Endodermal cell (in vitro differentiated cells): ENCODE measurements at places on chromosomes 1 and 21. TPM values are rescaled to one million over a fixed set of nuclear protein-coding genes. Genes with fewer than 3 reads are reported as not detected.

PRAMEF12 gene
- total RNA-seq: not detected in 2 replicates

GJA9 gene
- not detected in 3 replicates for total RNA-seq

TTF2 gene
- 32.9 to 76.8 TPM (median 70.9 TPM) in 3 replicates for total RNA-seq

S100A14 gene
- 112 to 146 TPM (median 119 TPM) in 3 replicates for total RNA-seq

- H3K4me3 ChIP-seq: no peak overlapping the region
- peaks cover 8% of the 10 kb centered on the region for H3K4me1 ChIP-seq
- no peaks in the 10 kb centered on the region for H3K36me3 ChIP-seq
- no peak overlapping the region for H3K27ac ChIP-seq
Measured at GRCh38 chr1:210405316-210405715, 76.6 kb downstream of the HHAT start.

- H3K27me3 ChIP-seq: no peaks in the 10 kb centered on the region
- no peaks in the 10 kb centered on the region for H3K4me1 ChIP-seq
- peak; percentile 52 for DNase-seq
- H3K27ac ChIP-seq: peak overlapping the region; percentile 41
- H3K4me3 ChIP-seq: no peak overlapping the region
Measured at GRCh38 chr1:240122639-240123613, 31.2 kb downstream of the FMN2 start.

DNA sequence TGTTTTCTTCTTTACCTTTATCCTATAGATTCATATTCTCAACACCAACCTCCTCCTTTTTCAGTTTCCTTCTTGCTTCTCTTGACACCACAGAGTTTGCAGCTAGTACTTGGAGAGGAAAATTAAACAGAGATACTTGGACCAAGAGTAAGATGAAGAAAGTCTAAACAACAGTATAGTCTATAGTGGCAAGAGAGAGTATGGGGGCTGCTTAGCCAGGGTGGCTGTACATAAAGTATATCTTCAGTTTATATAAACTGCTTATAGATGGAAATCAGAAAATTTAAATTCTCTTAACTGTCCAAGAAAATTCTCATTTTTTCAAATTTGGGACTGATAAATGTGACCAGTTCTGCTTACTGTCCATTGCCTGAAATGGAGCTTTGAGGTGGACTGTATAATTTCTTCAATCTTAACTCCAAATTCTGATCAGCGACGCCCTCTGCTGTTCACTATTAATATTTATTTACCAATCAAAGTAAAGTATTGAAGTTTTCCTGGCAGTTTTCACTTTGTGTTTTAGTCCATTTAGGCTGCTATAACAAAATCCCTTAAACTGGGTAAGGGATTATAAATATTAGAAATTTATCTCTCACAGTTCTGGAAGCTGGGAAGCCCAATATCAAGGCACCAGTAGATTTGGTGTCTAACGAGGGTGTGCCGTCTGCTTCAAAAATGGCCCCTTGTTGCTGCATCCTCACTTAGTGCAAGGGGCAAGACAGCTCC, 14.8 kb upstream of the METTL18 start:
- H3K4me1 ChIP-seq: no peaks in the 10 kb centered on the region
- no peak for DNase-seq
- peaks cover 61% of the 10 kb centered on the region for H3K36me3 ChIP-seq
- no peak overlapping the region for H3K27ac ChIP-seq
- H3K4me3 ChIP-seq: no peak overlapping the region
- no peaks in the 10 kb centered on the region for H3K27me3 ChIP-seq

- no peak for DNase-seq
- peaks cover 17% of the 10 kb centered on the region for H3K4me1 ChIP-seq
- H3K27me3 ChIP-seq: no peaks in the 10 kb centered on the region
- no peaks in the 10 kb centered on the region for H3K36me3 ChIP-seq
- no peak overlapping the region for H3K4me3 ChIP-seq
Measured at GRCh38 chr1:89755591-89755990, 65.2 kb upstream of the LRRC8D start.

DNA sequence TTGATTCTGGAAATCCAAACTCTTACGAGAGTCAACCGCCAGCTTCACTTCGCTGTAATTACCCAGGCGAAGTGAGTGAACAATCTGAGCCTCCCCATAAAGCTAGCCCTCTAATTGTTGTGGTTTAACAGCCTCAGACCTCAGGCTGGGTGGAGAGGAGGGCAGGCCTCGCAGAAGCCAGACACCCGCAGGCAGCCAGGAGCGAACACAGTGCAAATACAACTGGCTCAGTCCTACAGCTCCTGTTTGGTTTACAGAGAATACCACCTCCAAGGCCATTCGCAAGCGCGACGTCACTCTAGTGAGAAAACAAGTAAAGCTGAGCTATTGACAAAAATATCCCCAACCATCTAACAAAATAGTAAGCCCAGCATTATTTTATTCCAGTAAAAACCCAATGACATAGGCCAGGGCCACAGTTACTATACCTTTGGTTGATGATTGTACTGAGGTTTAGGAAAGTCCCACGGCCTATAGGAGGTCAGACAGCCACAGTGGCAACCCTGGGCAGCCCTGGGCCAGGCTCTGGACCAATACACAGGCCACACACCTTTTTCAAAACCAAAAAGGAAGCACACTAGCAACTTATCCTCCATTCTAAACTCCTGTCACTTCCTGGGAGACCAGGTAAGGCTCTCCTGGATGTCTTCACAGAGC, 163.3 kb downstream of the ETS2 start:
- no peak for DNase-seq
- H3K36me3 ChIP-seq: no peaks in the 10 kb centered on the region
- no peaks in the 10 kb centered on the region for H3K27me3 ChIP-seq
- H3K4me3 ChIP-seq: no peak overlapping the region
- H3K4me1 ChIP-seq: no peaks in the 10 kb centered on the region

GRCh38 chr21:41317458-41317857, 857 bp downstream of the FAM3B start:
- H3K4me3 ChIP-seq: peak overlapping the region; percentile 72
- H3K27ac ChIP-seq: no peak overlapping the region
- H3K27me3 ChIP-seq: peaks cover 42% of the 10 kb centered on the region

GRCh38 chr1:65703853-65704252, 88.8 kb upstream of the PDE4B start:
- no peak overlapping the region for H3K4me3 ChIP-seq
- no peaks in the 10 kb centered on the region for H3K4me1 ChIP-seq
- no peak overlapping the region for H3K27ac ChIP-seq
- peak; percentile 58 for DNase-seq
- no peaks in the 10 kb centered on the region for H3K27me3 ChIP-seq

- H3K4me3 ChIP-seq: no peak overlapping the region
- H3K27ac ChIP-seq: no peak overlapping the region
Measured at GRCh38 chr1:56448529-56449300, 130.6 kb downstream of the PLPP3 start.

DNA sequence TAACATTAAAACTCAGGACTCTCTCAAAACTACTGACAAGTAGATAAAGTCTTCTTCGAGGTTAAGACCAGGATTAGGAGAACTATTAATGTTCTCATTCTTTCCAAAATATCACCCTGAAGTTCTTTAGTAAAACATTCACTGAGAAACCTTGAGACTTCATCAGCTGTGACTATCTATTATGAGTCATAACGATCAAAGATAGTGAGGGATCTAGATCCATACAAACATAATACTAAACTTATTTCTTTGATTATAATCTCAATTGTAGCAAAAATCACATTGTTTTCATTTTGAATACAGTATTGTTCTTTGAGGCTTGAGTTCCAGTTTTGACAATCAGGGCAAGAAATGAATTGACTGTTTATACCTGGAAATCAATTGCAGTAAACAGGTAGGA, 11.1 kb downstream of the PYHIN1 start:
- no peaks in the 10 kb centered on the region for H3K4me1 ChIP-seq
- H3K36me3 ChIP-seq: no peaks in the 10 kb centered on the region
- H3K4me3 ChIP-seq: no peak overlapping the region
- H3K27me3 ChIP-seq: no peaks in the 10 kb centered on the region
- no peak for DNase-seq

- no peak overlapping the region for H3K4me3 ChIP-seq
- no peaks in the 10 kb centered on the region for H3K36me3 ChIP-seq
- no peaks in the 10 kb centered on the region for H3K27me3 ChIP-seq
Measured at GRCh38 chr1:195580988-195581387, 1027.3 kb downstream of the KCNT2 start.

- H3K27ac ChIP-seq: no peak overlapping the region
- no peaks in the 10 kb centered on the region for H3K36me3 ChIP-seq
- DNase-seq: no peak
- H3K4me1 ChIP-seq: no peaks in the 10 kb centered on the region
Measured at GRCh38 chr1:55520861-55521260, 305.7 kb upstream of the USP24 start.

GRCh38 chr1:225866981-225867380, 15.2 kb downstream of the TMEM63A start:
- H3K27ac ChIP-seq: no peak overlapping the region
- DNase-seq: no peak
- no peak overlapping the region for H3K4me3 ChIP-seq
- H3K4me1 ChIP-seq: no peaks in the 10 kb centered on the region
- no peaks in the 10 kb centered on the region for H3K27me3 ChIP-seq

GRCh38 chr1:211684791-211685190, 9.4 kb upstream of the NEK2 start:
- H3K4me1 ChIP-seq: no peaks in the 10 kb centered on the region
- DNase-seq: no peak
- no peak overlapping the region for H3K4me3 ChIP-seq
- no peaks in the 10 kb centered on the region for H3K36me3 ChIP-seq
- H3K27me3 ChIP-seq: no peaks in the 10 kb centered on the region

DNA sequence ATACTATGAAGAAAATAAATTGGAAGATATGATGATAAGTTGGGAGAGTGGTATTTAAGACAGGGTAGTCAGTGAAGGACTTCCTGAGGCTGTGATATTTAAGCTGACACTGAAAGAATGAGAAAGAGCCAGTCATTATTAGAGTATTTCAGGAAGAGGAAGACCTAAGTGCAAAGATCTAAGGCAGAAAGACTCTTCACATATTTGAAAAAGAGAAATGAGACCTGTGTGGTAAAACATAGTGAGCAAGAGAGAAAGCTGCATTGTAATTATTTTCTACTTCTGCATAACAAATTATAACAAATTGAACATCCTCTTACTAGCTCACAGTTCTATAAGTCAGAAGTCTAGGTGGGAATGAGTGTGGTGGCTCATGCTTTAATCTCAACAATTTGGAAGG, 34.6 kb upstream of the DOCK7 start:
- DNase-seq: no peak
- H3K4me3 ChIP-seq: no peak overlapping the region
- no peaks in the 10 kb centered on the region for H3K27me3 ChIP-seq

DNA sequence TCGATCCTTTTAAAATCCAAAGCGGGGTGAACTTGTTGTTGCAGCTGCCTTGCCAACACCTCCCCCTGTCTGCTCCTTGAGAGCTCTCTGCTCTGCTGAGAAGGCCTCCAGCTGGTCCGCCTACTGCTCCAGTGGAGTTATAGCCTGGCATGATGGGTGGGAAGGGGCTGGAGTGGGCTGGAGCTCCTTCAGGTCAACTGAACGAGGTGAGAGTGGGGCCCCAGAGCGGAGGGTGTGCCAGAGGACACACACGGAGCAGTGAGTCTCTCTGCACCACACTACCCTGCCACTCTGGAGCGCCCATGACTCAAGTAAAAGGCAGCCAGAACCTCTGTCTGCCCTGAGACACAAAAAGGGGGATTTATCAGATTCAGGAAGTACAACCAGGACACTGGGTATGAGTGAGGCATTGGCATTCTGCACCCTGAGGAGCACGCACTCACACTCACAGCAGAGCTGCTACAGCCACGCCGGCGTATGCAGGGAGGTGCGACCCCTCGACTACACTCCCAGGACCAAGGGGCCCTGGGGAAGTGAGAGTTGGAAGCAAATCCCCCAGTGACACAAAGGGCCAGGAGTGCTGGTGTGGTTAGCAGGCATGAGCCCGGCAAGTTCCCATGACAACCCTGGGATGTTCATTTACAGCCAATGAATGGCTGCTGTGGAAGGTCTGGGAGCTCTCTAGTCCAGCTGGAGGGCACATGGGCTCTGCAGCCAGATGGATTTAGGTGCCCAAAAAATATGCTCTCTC, 28.0 kb upstream of the EVA1B start:
- peaks cover 70% of the 10 kb centered on the region for H3K36me3 ChIP-seq
- DNase-seq: no peak
- H3K4me1 ChIP-seq: no peaks in the 10 kb centered on the region
- no peak overlapping the region for H3K4me3 ChIP-seq
- H3K27ac ChIP-seq: peak overlapping the region; percentile 86

DNA sequence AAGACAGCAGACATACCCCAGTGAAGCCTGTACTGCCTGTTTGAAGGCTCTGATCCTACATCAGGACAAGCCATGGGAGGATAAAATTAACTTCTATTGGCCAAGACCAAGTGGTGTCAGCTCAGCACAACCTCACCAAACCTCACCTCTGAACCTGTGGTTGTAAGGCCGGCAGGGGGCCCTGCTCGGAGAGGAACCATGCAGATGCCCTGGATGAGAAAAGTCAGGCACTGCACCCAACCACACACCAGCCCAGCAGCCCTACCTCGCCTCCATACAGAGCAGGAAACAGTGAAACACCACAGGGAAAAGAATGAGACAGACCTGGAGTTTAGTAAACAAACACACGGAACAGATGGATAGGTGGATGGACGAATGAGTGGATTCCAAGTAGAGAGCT, 70.0 kb upstream of the PAX7 start:
- H3K27ac ChIP-seq: no peak overlapping the region
- H3K4me1 ChIP-seq: peaks cover 6% of the 10 kb centered on the region
- H3K4me3 ChIP-seq: no peak overlapping the region
- no peaks in the 10 kb centered on the region for H3K36me3 ChIP-seq

DNA sequence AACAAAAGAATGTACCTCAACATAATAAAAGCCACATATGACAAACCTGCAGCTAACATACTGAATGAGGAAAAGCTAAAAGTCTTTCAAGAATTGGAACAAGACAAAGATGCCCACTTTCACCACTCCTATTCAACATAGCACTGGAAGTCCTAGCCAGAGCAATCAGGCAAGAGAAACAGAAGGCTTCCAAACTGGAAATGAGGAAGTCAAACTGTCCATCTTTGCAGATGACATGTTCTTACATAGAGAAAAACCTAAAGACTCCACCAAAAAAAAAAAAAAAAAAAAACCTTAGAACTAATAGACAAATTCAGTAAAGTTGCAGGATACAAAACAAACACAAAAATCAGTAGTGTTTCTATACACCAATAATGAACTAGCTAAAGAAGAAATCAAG, 20.2 kb downstream of the NSL1 start:
- H3K27ac ChIP-seq: no peak overlapping the region
- peaks cover 63% of the 10 kb centered on the region for H3K36me3 ChIP-seq
- H3K4me3 ChIP-seq: no peak overlapping the region
- no peaks in the 10 kb centered on the region for H3K27me3 ChIP-seq
- DNase-seq: no peak

GRCh38 chr1:208166340-208167138, 77.6 kb downstream of the PLXNA2 start:
- peaks cover 90% of the 10 kb centered on the region for H3K36me3 ChIP-seq
- DNase-seq: no peak

DNA sequence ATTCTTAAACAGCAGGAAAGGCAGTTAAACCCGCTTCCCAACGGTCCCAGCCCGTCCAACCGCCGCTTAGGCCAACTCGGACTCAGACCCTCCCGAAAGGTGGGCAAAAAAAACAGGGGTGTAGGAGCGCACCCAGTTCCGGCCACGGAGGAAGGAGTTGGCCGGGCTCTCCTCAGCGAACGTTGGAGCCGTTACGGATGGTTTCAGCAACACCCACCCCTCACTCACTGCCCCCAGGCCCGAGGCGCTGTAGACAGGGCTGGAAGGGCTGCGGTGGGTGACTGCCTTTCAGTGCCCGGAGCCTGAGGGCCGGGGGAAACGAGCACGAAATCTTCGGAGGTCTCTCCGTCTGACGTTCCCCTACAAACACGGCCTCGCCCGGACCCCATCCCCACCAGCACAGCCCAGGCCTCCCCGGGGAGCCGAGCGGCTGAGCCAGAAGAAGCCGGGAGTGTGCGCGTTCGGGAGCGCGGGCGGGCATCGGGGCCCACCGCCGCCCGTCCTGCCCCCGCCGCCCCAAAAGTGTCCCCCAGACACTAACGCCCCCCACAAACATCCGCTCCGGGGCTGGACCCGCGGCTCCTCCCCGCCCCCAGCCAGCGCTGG, 1.3 kb downstream of the KDM5B start:
- peaks cover 1% of the 10 kb centered on the region for H3K4me1 ChIP-seq
- no peaks in the 10 kb centered on the region for H3K36me3 ChIP-seq
- peak overlapping the region; percentile 75 for H3K27ac ChIP-seq
